ENCODE measurements at places on chromosomes 2 and 18. TPM values are rescaled to one million over a fixed set of nuclear protein-coding genes. Genes with fewer than 3 reads are reported as not detected.

ZNF385B gene
- total RNA-seq: not detected

EPAS1 gene
- total RNA-seq: 19.7 TPM

CXCR1 gene
- not detected for total RNA-seq

EMILIN1 gene
- not detected for total RNA-seq
